ENCODE measurements at places on chromosomes 3 and 15.

DNA sequence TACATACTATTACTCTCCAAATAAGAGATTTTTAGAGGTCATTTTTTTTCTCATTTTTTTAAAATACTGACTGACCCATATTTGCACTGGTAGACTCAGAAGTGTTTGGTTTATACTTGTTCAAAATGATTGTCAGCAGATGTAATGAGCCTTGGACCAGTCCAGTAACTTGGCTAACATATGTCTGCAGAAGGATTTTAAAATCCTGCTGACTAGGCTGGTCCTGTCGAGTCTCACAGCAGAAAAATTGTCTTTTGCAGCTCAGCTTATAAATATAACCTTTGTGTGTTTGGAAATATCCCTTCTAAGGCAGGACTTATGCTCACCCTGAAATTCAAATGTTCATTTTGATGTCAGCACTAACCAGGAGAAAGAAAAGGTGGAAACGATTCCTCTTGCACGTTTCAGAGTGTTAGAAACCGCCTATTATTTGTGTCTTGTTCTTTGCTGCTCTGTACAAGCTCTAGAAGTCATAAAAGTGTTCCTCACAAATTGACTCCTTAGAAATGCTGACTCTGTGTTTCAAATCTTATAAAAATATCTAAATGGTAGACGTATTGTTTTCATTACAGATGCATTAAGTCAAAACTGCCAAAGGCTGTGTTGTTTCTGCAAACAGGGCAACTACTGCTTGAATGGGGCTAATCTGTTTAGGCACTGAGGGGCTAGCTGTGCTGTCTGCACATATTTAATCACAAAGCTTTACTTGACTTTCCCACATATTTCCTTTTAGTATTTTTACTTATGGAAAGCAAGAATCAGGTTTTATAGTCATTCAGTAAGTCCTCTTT is 95.3 kb downstream of the CHL1 start:
- no peak for DNase-seq

GRCh38 chr15:81280696-81281455 is 43.1 kb downstream of the STARD5 start:
- DNase-seq: no peak

DNA sequence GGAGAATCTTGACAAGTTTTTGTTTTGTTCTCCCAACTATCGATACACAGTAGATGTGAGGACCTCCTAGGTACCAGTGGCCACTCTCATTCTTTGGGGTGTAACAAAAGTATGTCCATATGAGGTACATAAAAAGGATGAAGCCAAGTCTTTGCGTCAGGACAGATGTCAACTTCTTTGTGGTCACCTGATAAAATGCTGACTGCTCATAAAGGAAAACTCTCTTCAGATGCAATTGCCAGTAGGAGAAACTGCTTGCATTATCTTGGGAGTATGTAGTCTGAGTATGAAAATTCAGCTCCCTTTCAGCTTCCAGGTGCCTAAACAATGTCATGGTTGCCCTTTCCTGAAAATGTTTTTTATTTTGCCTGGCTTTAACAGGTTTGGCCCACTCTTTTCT is 123.8 kb upstream of the GOLIM4 start:
- DNase-seq: no peak

DNA sequence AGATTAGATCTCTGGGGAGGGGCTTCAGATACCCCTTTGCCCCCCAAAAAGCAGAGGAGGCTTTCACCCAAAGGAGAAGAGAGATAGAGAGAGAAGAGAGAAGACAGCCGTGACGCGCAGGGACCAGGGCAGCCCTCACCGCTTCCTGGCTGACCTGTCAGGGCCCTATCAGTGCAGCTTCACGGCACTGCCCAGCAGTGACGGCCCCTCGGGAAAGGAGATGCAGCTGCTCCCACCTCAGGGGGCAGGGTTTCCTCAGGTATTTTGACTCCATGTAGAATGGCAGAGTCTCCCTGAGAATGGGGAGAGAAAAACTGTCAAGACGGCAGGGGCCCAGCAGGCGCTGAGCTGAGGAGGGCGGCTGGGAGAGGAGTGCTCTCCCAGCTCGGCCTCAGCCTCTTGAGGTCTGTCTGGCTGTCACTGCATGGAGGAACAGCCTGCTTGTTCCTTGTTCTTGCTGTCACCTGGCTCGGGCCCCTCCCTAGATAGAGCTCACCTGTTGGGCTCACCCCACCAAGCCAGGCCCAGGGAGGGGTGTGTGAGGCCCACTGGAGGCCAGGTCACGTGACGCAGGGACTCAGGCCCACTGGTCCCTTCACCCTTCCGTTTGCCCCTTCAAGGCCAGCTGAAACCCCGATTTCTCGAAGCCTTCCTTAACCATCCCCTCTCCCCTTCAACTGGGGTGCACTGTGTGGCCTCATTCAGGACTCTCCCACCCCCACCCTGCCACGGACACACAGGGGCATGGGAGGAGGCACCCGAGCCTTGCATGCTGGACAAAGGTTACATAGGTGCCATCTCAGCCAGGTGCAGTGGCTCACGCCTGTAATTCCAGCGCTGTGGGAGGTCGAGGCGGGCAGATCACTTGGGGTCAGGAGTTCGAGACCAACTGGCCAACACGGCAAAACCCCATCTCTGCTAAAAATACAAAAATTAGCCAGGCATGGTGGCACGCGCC is 28.2 kb downstream of the LOXL1 start:
- DNase-seq: no peak

DNA sequence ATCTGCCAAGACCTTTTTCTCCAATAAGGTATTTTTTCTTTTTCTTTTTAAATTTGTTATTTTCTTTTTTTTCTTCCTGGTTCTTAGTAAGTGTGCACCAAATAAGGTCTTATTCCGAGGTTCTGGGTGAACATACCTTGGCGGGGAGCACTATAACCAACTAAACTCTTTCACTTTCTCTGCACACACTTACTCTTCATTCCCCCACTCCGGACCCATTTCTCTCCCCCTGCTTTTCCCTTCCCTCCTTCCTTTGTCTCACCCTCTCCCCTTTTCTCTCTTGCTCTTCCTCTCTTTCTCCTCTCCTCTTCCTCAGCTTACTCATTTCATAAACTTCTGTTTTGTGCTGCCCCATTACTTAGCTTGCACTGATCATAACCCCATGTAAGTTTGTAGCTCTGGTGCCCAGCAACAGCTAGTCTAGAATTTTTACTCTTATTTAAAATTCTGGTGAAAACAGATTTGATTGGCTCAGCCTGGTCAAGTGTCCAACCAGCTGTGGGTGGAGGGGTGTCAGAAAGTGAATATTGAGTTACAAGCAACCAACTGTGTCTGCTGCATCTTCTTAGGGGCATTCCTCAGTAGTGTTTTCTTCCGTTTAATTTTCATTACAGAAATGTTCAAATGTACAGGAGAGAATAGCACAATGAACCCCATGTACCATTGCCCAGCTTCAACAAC is 297.5 kb downstream of the SHQ1 start:
- DNase-seq: no peak

DNA sequence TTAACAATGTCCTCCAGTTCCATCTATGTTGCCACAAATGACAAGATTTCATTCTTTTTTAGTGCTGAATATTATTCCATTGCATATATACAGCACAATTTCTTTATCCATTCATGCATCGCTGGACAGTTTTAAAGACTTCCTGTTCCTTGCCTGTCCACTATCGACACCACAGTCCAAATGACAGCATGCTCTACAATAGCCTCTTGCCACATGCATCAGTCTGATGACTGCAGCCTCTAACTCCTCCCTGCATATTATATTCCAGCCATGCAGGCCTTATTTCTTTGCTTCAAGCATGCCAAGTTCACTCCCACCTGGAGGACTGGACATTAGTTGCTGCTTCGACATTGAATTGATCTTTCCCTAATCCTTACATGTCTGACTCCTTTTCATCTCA is 306.2 kb downstream of the FOXP1 start:
- no peak for DNase-seq

DNA sequence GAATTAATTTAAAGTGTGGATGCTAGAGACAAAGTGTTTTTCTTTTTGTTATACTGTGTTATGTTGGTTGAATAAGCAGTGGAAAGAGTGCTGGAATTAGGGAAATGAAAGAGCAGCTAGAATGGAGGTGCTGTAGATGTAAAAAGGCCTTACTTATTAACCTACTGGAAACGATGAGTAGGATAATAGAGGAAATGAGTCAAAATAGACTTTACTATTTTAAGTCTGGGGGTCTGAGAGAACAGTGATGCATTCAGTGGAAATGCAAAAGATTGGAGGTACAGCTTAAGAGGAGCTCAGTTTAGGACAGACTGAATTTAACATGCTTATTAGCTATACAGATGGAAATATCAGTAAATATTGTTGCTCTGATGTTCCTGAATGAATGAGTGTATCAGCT is 674.0 kb downstream of the OTOL1 start:
- peak; percentile 64 for DNase-seq

- peak; percentile 74 for DNase-seq
Observed at GRCh38 chr15:51649659-51650521, 27.3 kb upstream of the DMXL2 start.

Data from ELR (cell line).